Globus pallidus (tissue), 1 donor: ENCODE measurements at places on chromosomes 1 and 21.

DNA sequence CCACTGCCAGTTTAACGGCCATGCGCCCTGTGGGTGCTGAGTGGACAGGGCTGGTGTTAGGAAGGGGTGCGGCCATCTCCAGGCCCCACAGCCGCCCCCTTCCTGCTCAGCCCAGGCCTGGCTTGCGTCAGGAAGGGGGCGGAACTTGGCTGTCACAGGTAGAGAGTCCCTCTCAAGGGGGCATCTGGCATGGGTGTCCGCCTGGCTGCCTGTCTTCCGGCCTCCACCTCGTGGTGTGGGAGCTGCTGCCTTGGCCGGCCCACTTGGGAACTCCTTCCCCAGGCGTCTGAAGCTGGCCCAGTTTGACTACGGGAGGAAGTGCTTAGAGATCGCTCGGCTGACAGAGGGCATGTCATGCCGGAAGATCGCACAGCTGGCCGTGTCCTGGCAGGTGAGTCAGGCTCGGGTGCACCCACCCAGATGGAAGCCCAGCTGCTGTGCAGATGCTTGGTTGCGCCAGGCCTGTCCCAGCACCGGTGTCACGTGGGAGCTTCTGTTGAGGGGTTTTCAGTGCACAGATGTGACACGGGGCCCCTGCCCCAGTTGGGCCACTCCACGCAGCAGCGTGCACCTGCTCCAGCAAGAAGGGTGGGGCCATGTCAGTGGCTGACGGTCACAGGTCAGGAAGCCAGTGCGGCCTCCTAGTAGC lies 9.1 kb upstream of the ATAD3B start:
- no peak for DNase-seq

- peak; percentile 59 for DNase-seq
Observed at GRCh38 chr1:119631433-119632102, 16.5 kb downstream of the ZNF697 start.

- no peak for DNase-seq
Observed at GRCh38 chr1:33281554-33282303, 25.4 kb downstream of the ZNF362 start.

DNA sequence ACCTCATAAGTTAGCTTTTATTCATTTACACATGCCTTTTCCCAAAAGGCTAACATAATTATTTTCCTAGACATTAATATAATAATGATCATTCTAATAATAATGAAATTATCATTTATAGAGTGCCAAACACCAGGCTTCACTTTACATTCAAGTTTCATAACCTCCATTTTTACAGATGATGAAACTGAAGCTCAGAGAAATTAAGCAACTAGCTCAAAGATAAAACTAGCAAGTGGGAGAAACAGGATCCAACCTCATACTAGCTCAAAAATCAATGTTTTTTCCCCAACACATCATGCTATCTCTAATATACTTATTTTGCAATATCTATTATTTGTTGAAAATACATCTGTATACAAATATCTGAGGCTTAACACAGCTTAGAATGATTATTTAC lies 14.0 kb downstream of the LPGAT1 start:
- DNase-seq = no peak

GRCh38 chr1:37146071-37146470 lies 111.8 kb upstream of the GRIK3 start:
- no peak for DNase-seq

DNA sequence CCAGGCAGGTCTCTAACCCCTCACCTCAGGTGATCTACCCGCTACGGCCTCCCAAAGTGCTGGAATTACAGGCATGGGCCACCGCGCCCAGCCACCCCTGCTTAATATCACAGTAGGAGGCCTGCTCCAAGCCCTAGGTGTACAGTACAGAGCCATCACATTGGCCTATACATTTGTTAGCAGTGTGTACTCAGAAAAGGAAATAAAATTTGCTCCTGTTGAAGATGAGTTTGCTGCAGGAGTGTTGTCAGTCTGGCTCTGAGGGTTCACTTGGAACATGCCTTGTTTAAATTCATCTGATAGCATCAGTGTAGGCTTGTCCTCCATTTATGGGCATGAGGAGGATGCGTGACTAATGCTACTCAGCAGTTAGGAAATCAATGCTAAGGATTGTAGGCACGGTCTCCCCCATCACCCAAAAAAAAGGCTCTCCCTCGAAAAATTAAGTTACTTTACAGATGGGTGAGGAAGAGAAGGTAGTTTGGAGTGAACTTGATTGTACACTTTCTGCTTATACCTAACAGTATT lies 4.6 kb upstream of the ENAH start:
- no peak for DNase-seq

- DNase-seq = no peak
Observed at GRCh38 chr21:42291751-42292562, 23.3 kb downstream of the TFF3 start.

DNA sequence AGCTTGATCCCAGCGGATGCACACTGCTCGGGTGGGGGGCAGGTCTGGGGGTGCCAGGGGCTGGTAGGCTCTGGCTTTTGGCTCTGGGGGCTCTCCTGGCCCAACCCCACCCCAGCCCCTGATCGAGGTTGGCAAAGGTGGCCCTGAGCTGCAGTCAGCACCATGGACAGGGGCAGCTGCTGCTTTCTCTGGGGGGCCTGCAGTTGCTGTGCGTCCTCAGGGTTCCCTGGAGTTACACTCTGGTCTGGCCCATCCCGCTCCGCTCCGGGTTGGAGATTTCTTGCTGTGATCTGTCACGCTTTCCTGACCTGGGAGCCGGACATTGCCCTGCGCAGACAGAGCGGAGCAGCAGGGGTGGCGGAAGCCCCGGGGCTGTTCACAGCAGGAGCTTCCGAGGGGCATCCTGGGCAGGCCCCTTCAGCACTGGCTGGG lies 8.0 kb upstream of the PLCH2 start:
- no peak for DNase-seq

- no peak for DNase-seq
Observed at GRCh38 chr21:43203591-43203990, 34.8 kb downstream of the CRYAA start.

DNA sequence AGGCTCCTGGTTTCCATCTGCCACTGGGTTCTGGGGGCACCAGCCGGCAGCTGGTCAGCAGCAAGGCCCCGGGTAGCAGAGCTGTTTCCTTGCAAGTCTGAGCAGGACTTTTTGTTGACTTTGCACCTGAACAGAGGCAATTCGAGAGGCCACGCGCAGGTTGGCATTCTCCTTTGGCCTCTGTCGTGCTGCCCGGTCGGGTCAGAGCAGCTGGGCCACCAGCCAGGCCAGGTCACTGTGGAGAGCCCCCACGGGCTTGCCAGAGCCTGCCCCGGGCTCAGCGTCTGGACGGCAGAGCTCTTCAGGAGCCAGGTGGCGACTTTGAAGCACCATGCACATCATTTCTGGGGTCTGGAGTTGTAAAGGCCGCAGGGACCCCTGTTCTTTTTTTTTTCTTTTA lies 28.4 kb upstream of the TMEM52 start:
- DNase-seq = no peak

GRCh38 chr1:94329986-94330385 lies 88.2 kb upstream of the ABCD3 start:
- DNase-seq = no peak

DNA sequence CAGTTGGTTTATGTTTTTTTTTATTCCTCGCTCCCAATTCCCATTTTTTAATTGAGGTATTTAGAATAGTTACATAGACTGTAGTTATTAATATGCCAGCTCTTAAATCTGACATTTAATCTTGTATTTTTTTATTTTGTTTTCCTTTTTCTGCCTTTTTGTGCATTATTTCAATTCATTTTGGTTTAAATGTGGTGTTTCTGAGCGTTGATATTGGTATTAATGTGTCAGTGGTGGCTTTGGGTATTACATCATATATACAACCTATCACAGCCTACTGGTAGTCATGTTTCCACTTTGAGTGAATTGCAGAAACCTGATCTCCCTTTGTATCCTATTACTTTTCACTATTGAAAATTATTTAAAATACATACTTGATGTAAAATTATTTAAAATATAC lies 1027.3 kb downstream of the KCNT2 start:
- no peak for DNase-seq

DNA sequence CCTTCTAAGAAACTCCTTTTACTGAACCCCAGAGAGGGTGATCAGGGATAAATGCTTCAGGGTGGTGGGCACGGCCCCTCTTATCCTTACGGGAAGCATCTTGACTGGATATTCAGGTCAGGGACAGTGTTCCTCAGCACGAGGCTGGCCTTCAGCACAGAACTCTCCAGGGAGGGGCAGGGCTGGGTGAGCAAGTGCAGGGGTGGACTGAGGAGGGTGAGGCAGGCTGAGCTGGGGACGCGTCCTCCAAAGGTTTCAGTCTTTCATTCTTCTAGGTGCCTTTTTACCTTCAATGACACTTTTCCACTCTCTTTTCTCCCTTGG lies 52.3 kb downstream of the RASSF5 start:
- no peak for DNase-seq

GRCh38 chr1:217193151-217193550 lies 437.7 kb downstream of the GPATCH2 start:
- no peak for DNase-seq
